ENCODE measurements at places on chromosomes 2 and 18.

DNA sequence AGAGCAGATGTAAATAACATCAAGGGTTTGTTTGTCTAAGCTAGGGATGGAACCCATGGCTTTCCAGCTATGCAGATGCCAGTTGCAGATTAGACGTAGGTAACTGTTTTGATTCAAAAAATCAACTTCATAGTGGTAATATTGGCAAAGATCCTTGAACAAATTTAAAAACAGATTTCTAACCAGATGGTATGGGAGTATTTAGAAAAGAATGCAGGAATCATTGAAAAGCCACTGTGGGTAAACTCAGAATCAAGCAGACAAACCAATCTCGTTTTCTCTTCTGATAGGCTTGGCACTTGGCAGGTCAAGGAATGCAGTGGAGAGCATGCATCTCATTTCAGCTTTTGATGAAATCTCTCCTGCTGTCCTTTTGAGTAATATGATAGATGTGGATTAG is 377.5 kb downstream of the CLIP4 start:
- no peak for DNase-seq

GRCh38 chr18:48342125-48342524 is 67.1 kb downstream of the ZBTB7C start:
- DNase-seq = no peak

DNA sequence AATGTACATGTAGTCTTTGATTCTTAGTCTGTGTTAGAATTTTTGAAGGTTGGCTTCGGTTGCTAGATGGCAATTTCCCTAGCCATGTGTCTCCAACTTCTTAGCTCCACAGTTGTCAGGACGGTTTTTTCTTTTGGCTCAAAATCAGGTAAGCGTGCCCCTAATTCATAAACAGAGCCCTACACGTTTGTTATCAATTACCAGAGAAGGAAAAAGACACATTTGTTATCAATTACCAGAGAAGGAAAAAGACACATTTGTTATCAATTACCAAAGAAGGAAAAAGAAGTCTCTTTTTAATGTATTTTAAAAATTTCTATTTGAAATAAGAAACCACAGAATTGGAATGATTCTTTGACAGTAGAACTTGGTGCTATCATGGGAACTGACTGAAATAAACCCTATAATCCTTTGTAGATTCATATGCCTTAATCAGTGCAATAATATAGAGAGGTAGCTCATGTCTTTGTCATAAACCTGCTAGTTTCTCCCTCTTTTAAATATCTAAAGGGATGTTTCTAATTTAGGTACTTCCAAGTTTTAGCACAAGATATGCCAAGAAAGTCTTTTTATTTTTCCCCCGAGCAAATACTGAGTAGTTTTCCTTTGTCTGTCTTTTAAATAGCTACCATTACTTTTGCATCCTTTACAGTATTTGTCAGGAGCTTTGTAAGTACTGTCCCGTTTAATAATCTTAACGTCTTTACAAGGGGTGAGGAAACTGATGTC is 35.9 kb downstream of the CAMKMT start:
- DNase-seq = no peak

DNA sequence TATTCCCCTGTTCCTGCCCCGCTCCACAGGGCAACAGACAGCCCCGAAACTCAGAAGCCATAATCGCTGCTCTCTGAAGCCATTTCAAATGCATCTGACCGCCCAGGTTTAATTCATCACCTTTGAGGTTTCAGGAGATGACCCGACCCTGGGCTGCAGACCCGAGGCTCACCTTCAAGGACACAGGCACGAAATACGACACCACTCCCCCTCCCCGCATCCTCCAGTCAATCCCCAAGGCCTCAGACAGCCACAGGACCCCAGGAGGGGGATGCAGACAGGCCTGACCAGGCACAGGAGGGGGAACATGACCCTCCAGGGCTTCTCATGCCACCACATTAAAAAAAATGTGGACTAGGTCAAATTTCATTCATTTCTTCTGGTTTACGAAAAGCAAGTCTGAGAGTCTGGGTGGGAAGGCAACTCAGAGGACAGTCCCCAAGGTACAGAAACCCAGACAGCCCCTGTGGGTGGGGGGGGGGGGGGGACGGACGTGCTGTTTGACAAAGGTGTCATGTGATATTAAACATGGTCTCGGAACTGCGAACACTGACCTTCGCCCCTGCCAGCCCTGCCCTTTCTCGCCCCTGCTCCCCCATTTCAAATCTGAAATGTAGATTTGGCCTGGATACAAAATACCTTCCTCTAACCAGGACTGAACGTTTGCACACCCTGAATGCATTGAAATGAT is 142.9 kb downstream of the BCL11A start:
- DNase-seq = peak; percentile 56

Measured in WTC11 (cell line).